ENCODE measurements at places on chromosomes 7 and 10.

DNA sequence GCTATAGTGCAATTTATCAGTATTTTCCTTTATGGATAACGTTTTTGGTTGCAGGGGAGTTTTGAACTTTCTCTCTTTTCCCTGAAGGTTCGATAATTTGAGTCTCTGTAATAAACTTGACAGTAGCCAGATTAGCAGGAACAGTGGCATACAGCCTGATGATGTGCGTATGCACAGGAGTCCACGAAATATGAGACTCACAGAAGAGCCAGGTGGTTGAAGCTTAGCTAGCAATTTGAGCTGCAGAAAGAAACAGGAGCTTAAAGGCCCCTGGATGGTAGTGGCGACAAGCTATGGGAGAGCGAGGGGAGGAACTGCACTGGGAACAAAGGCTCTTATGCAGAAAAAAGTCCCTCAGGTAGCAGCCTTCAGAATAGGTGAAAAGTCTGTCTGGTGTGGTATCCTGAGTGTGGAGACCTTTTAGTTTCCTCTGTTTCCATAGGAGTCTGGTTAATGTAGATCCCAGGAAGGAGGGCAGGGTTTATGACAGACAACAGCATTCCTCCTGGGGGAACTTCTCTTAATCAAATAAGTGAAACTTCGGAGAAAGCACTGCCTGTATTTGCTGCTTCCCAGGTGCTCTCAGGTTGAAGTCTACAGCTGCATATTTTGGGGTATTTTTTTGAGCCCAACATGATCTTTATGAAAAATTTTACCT, 32.7 kb downstream of the FANK1 start:
- no peaks in the 10 kb centered on the region for H3K4me1 ChIP-seq
- DNase-seq = no peak
- H3K4me3 ChIP-seq = no peak overlapping the region
- H3K27ac ChIP-seq = no peak overlapping the region

DNA sequence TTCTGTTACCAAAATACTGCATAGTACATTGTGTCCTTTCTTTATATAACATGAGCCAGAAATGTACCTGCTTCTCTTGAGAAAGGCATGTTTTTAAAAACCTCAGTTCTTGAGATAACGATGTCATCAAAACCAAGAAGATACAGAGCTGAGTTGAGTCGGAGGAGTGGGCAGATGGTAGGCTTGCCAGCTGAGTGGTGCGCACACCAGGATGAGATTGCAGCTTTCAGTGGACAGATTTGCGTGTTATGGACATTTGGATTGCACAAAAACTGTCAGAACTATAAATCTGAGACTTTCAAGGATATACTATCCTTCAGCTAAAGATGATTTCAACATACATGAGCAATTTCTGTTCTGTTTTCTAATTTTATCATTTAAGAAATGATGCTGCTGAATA, 25.0 kb downstream of the PRKAR2B start:
- H3K27me3 ChIP-seq = no peaks in the 10 kb centered on the region
- no peaks in the 10 kb centered on the region for H3K4me1 ChIP-seq
- H3K27ac ChIP-seq = no peak overlapping the region
- no peak for DNase-seq
- no peaks in the 10 kb centered on the region for H3K36me3 ChIP-seq
- H3K4me3 ChIP-seq = no peak overlapping the region

DNA sequence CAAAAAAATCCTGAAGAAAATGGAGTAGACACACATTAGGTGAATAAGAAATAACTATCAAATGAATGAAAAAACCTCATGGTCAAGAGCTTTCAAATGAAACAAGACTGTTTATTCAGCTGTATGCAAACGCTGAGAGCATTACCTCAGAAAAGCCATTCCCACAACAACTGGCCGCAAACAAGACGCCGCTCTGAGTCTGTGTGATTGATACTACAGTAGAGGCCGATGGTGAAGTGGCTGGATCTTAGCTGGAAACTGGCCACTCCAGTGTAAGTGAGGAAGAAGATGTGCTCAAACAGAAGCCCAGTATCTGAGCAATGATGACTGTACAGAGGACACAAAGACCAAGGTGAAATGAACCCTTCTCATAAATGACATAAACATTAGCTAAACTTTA, 252.4 kb upstream of the GHITM start:
- H3K4me1 ChIP-seq = no peaks in the 10 kb centered on the region
- H3K27ac ChIP-seq = no peak overlapping the region
- peaks cover 9% of the 10 kb centered on the region for H3K27me3 ChIP-seq
- H3K4me3 ChIP-seq = no peak overlapping the region

GRCh38 chr7:37675749-37676148, 7.8 kb upstream of the GPR141 start:
- H3K27me3 ChIP-seq = peaks cover 27% of the 10 kb centered on the region
- H3K27ac ChIP-seq = no peak overlapping the region
- H3K36me3 ChIP-seq = no peaks in the 10 kb centered on the region
- no peaks in the 10 kb centered on the region for H3K4me1 ChIP-seq
- no peak for DNase-seq
- H3K4me3 ChIP-seq = no peak overlapping the region

DNA sequence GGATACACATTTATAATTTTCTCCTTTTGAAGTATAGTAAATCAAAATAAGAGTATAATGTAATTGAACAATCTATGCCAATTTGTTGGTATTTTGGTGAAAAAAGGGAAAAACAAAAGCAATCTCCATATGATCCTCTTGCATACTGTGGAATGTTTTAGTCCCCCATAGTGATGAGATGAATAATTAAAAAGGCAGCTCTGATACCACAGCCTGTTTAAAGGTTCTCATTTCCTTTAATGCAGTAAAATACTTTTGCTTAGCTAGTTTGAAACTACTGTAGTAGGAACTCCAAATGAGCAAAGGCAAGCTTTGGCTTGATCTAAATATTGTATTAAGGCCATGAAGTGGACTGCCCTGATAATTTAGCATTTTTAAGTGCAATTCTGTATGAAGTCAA, 77.6 kb downstream of the VTI1A start:
- no peak overlapping the region for H3K4me3 ChIP-seq
- H3K27me3 ChIP-seq = no peaks in the 10 kb centered on the region
- H3K4me1 ChIP-seq = peaks cover 40% of the 10 kb centered on the region
- no peak for DNase-seq

- no peaks in the 10 kb centered on the region for H3K27me3 ChIP-seq
- no peak overlapping the region for H3K27ac ChIP-seq
- peaks cover 6% of the 10 kb centered on the region for H3K4me1 ChIP-seq
- no peaks in the 10 kb centered on the region for H3K36me3 ChIP-seq
Observed at GRCh38 chr7:24035366-24036032, 248.5 kb upstream of the NPY start.

- H3K27me3 ChIP-seq = peaks cover 20% of the 10 kb centered on the region
- DNase-seq = peak; percentile 6
- H3K4me1 ChIP-seq = no peaks in the 10 kb centered on the region
- H3K4me3 ChIP-seq = no peak overlapping the region
- no peak overlapping the region for H3K27ac ChIP-seq
Observed at GRCh38 chr7:23938937-23939552, 229.0 kb downstream of the STK31 start.

DNA sequence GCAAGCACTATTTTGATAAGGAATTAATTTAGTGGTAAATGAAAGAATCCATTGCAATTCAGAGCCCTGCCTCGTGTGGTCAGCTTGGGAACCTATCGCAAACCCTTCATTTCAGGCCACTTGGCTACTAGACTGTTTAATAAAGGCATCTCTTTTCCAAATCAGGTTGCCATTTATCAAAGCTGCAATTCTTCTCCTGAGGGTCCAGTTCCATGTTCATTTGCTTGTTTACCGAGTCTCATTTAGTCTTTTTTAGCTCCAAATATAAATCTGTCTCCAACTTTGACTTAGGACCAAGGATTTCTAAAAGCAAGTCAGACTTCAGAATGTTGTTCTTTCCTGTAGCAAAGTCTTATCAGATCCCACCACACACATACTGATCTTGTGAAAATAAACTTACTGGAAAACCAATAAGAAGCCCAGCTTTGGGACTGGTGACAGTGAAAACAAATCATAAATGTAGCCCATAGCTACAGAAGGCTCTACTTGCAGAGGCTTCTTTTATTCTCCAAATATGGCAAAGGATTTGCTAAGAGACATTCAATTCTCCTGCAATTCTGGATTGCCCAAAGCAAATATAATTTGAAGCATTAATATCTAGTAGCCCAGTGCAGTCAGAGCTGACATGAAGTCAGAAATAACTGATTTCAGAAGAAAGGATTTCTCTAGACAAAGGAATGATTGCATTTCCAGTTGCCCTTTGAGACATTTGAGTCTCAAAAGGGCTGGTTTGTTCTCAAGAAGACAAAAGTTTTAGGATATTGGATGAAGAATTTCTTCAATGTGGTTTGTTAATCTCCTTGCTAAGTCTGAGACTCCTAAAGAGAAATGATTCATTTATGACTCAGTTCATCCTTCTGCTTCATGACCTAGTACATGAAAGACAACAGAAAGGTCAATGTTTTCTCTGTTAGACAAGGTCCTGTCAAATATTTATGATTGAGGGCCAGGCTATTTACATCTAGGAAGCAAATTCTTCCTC, 28.0 kb downstream of the PPP1R3C start:
- no peak overlapping the region for H3K27ac ChIP-seq
- H3K36me3 ChIP-seq = no peaks in the 10 kb centered on the region
- peaks cover 9% of the 10 kb centered on the region for H3K4me1 ChIP-seq
- peaks cover 23% of the 10 kb centered on the region for H3K27me3 ChIP-seq

DNA sequence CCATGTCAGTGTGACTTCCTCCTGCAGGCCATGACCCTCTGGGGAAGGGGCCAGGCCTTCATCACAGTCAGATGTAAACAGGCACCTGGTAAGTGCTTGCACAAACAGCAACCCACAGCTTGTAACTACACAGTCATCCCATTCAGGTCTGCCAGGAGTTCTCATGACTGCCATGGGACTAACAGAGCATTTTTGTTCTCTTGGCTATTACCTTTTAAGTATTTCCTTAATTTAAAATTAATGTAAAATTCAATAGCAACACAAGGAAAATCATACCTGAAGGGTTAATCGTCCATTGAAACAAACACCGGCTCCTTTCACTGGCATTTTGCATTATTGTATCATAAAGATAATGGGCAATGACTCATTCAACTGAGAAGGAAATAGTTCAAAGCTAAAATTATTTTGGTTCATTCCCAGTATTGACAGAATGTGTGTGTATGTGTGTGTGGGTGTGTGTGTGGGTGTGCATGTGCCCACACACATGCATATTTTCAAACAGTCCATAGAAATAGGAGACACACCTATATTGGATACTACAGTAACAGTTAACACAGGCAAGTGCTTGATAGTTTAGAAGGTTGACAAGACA, 307.9 kb downstream of the WDR11 start:
- no peak overlapping the region for H3K27ac ChIP-seq
- H3K27me3 ChIP-seq = no peaks in the 10 kb centered on the region
- DNase-seq = no peak
- H3K4me3 ChIP-seq = no peak overlapping the region
- H3K4me1 ChIP-seq = no peaks in the 10 kb centered on the region

DNA sequence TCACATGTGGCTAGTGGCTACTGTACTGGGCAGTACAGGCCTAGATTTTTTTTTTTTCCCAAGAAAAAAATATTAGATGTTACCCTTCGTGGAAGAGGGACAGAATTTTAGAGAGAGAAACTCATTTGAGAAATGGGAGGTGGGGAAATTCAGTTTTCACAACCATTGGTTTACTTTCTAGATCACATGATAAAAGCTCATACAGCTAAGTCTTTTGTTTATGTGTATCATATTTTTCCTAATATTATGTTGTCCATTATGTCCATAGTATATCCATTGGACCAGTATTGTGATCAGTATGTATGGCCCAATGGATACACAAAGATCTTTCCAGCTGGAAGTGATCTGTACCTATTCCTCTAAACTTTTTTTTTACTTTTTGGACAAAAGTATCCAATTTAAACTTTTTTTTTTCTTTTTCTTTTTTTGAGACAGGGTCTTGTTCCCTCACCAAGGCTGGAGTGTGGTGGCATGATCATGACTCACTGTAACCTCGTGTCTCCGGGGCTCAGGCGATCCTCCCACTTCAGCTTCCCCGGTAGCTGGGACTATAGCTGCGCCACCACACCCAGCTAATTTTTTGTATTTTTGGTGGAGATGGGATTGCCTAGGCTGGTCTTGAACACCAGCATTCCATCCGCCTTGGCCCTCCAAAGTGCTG, 4.1 kb downstream of the CALU start:
- H3K4me1 ChIP-seq = peaks cover 58% of the 10 kb centered on the region
- H3K36me3 ChIP-seq = peaks cover 6% of the 10 kb centered on the region
- no peak overlapping the region for H3K4me3 ChIP-seq

DNA sequence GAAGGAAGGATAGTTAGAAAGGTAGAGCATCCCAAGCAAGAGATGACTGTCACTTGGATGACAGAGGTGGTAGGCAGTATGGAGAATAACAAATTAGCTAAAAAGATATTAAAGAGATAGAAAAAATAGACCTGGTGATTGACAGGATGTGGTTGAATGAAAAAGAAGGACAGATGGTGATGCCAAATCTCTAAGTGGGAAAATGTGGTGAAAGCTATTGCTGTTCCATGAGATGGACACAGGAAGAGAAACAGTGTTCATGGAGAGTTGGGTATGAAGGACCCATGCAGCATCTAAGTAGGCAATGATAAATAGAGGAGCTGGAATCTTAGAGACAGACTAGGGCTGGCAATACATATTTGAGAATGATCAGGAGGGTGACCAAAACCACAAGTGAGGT, 30.7 kb downstream of the FAM13C start:
- no peak for DNase-seq
- H3K4me3 ChIP-seq = no peak overlapping the region
- no peaks in the 10 kb centered on the region for H3K36me3 ChIP-seq
- H3K27ac ChIP-seq = no peak overlapping the region
- H3K4me1 ChIP-seq = no peaks in the 10 kb centered on the region
